ENCODE measurements at places on chromosomes 2 and 18. TPM values are rescaled to one million over a fixed set of nuclear protein-coding genes. Genes with fewer than 3 reads are reported as not detected.

The MROH2A gene
- total RNA-seq: not detected

The HOXD4 gene
- not detected for total RNA-seq

The SIX2 gene
- 1.0 TPM for total RNA-seq

- H3K36me3 ChIP-seq: no peaks in the 10 kb centered on the region
- no peak overlapping the region for H3K4me3 ChIP-seq
- no peak overlapping the region for H3K27ac ChIP-seq
- no peaks in the 10 kb centered on the region for H3K27me3 ChIP-seq
- H3K4me1 ChIP-seq: peaks cover 2% of the 10 kb centered on the region
- DNase-seq: no peak
Measured at GRCh38 chr2:121575800-121576199, 45.1 kb downstream of the RNU4ATAC start.

GRCh38 chr18:78688249-78688648, 291.4 kb upstream of the SALL3 start:
- no peaks in the 10 kb centered on the region for H3K27me3 ChIP-seq
- no peaks in the 10 kb centered on the region for H3K36me3 ChIP-seq
- no peak overlapping the region for H3K27ac ChIP-seq
- no peaks in the 10 kb centered on the region for H3K4me1 ChIP-seq
- H3K4me3 ChIP-seq: no peak overlapping the region

- no peaks in the 10 kb centered on the region for H3K4me1 ChIP-seq
- no peaks in the 10 kb centered on the region for H3K36me3 ChIP-seq
- H3K27me3 ChIP-seq: no peaks in the 10 kb centered on the region
- no peak for DNase-seq
- H3K27ac ChIP-seq: no peak overlapping the region
Measured at GRCh38 chr18:44041961-44042360, 638.7 kb upstream of the SETBP1 start.

Measured in H1 (cell line).